Stimulated activated CD4-positive, alpha-beta T cell treated with anti-CD3 and anti-CD28 coated beads, Interleukin-12 subunit alpha, Interleukin-12 subunit beta, amount 100 ng/mL, for 24 hours (primary cell): ENCODE measurements at places on chromosomes 2 and 18.

GRCh38 chr2:191215666-191216065 lies 29.5 kb upstream of the MYO1B start:
- no peak for DNase-seq

- peak; percentile 20 for DNase-seq
These were observed 376.1 kb downstream of the IRS1 start for GRCh38 chr2:226423498-226423960.

GRCh38 chr18:48949606-48950535 lies 894 bp downstream of the SMAD7 start:
- DNase-seq, result peak; percentile 31

DNA sequence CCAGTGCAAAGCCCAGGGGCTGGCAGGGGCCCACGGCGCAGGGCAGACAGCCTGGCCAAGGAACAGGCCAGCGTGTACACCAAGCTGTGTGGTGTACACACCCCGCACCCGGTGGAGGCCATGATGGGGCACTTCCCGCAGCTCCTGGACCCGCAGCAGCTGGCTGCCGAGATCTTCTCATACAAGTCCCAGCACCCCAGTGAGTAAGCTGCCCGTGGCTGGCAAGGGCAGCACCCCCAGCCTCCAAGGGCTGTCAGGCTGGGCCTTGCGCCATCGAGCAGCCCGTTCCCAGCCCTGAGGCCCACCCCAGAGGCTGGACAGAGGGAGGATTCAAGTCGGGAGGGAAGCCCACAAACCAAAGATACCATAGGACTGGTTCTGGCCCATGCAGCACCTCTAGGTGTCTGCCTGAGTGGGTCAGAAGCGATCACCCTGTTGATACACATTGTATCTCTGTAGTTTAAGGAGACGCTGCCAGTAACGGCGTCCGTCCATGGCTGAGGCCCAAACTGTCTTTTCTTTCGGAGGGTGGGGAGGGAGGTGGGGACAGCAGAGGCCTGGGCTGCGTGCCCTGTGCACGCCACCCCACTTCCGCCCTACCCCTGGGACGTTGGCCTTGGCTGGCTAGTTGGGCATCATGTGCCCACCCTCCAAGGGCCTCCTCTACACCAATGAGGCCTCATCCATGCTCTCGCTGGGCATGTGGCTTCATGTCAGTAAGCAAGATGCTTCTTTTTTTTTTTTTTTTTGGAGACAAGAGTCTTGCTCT lies 16.8 kb upstream of the MTERF4 start:
- no peak for DNase-seq

DNA sequence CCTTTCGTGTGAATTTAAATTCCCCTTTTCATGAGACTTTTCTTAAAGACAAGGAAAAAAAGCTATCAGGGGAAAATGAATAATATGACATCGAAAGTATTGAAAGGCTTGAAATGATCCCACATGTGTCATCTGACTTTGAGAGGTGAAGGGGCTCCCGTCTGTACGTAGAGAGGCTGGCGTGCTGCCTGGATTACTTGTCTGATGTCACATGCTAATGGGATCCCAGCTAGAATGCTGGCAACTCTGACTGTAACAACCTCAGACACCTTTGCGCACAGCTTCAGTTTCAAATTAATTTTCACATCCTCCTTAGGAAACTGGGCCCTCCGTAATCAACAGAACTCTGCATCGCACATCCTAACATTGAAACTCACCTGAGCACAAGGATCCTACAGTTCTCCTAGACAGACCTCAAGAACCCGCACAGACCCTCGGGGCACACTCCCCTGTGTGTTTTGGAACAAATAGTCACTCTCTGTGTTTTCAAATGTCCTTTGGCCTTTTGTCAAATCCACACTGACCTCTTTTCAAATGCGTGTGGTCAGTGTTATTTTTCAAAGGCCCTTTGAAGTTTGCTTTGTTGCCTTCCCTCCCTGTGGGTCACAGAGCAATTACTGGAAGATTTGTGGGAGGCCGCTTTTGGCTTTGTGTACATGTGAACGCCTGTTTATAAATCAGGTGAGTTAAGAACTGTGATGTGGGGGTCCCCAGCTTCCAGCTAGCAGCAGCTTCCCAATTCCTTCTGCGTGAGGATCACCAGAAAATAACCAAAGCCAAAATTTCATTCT lies 65.9 kb downstream of the IL1R2 start:
- DNase-seq, result no peak

- DNase-seq, result no peak
These were observed 38.4 kb downstream of the METAP1D start for GRCh38 chr2:172038121-172038520.

DNA sequence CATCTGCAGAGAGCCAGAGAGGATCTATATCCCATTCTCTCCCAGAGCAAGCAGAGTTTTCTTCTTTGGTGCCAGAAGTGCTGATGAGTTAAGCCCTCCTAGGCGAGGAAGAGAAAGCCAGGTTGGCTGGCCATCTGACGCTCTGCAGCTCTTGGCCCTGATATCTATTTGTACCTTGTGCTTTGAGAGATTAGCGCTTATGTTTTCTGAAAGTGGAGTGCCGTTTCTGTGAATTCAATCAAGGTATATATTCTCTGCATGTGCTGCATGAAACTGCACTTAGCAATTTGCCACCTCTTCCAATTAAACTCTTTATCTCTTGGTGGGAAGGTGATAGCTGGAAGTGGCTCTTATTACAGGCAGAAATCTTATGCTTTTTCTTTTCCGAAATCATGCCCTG lies 177.5 kb downstream of the LPIN1 start:
- no peak for DNase-seq

DNA sequence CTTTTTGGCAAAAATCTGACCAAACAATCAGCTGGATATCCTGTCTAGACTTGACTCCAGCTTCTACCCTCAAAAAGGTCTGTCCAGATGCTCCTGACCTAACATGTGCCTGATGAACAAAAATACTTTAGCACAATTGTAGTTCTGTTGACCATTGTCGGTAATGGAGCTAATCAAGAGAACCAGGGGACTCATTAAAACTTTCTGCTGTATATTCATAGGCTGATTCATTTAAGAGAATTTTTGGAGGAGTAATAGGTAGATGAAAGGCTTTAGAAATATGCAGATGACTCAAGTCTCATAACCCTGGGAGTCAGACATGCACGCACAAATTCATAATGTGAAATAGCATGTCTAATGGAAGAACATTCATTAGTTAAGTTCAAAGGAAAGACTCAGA lies 514.2 kb downstream of the TXNL1 start:
- no peak for DNase-seq

GRCh38 chr2:60517446-60517845 lies 36.0 kb downstream of the BCL11A start:
- DNase-seq, result no peak

DNA sequence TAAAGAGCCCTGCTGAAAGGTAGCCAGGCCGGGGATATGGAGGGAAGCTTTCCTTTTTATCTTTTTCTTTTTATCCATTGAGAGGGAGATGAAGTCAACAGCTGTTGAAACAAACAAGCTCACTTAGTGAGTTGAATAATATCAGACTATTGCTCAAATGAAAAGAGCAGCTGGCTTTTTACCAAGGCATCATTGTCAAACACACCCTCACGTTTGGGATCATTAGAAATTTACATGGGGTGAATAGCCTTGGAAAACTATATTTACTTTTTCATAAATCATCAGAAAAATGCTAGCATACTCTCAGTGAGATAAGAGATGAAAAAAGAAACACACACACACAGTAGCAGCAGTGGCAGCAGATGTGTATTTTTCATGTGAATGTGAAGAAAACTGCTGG lies 71.5 kb upstream of the HNMT start:
- no peak for DNase-seq

GRCh38 chr2:235543851-235544688 lies 50.2 kb downstream of the AGAP1 start:
- no peak for DNase-seq

DNA sequence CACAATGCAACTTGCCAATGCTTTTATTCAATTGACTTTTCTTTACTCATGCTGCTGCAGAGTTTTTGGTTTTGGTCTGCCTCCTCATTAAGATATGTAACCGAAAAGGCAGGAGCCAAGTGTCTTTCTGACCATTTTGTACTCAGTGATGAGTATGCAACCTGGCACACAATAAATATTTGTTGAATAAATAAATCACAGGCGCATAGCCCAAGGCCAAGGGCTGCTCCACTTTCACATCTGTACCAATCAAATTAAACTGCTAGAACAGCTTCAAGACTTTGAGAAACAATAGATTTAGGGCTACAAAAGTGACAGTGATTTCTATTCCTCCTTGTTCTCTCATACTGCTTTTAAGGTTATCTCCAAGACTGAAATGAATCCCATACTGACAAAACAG lies 828.2 kb downstream of the RNF144A start:
- DNase-seq, result no peak

DNA sequence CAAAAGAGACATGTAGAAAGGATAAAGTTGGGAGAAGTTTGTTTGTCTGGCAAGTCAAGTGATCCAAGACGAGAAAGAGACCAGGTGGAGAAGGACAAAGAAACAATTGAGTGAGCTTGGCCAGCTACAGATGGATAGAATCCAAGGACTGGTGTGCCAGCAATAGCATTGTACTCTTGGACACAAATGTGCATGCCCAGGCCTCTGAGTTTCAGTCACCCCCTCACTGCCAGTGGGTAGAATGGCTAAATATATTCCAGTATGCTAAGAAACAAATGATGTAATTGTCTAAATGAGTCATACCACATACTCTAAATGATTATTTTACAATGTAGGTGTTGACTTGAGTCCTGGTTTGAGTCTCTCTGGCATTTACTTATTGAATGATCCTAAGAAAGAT lies 881.3 kb downstream of the LRRTM4 start:
- DNase-seq, result no peak

DNA sequence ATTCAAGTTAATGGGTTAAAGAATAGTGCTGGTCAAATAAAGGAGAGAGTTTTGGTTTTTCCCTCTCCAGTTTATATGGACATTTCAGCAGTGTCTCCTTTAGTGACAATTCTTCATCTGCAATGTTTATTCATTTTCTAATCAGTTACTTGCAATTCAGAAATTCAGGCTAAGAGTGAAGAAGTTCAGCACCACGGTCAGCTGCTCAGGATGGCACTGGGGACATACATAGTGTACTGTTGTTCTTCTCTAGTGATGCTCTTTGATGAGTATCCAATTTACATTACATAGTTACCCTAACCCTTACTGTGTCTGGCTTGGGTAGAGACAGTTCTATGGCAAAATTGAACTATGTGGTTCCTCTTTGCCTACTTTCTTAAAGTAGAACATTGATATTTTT lies 412.7 kb downstream of the CNTNAP5 start:
- no peak for DNase-seq

- no peak for DNase-seq
These were observed 131.3 kb downstream of the PRPF40A start for GRCh38 chr2:152585830-152586484.

DNA sequence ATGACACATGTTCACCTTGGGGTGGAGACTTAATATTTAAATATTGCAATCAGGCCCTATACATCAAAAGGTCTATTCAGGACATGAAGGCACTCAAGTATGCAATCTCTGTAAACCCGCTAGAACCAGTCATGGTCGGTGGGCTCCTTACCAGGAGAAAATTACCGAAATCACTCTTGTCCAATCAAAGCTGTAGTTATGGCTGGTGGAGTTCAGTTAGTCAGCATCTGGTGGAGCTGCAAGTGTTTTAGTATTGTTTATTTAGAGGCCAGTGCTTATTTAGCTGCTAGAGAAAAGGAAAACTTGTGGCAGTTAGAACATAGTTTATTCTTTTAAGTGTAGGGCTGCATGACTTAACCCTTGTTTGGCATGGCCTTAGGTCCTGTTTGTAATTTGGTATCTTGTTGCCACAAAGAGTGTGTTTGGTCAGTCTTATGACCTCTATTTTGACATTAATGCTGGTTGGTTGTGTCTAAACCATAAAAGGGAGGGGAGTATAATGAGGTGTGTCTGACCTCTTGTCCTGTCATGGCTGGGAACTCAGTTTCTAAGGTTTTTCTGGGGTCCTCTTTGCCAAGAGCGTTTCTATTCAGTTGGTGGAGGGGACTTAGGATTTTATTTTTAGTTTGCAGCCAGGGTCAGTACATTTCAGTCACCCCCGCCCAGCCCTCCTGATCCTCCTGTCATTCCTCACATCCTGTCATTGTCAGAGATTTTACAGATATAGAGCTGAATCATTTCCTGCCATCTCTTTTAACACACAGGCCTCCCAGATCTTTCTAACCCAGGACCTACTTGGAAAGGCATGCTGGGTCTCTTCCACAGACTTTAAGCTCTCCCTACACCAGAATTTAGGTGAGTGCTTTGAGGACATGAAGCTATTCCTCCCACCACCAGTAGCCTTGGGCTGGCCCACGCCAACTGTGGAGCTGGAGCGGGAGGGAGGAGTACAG lies 108.1 kb downstream of the XRCC5 start:
- no peak for DNase-seq

GRCh38 chr2:197798187-197798586 lies 6.2 kb upstream of the PLCL1 start:
- DNase-seq, result no peak

- no peak for DNase-seq
These were observed 675.7 kb upstream of the ID2 start for GRCh38 chr2:8006181-8006580.

GRCh38 chr2:170180031-170180566 lies 2.2 kb downstream of the MYO3B start:
- DNase-seq, result no peak

DNA sequence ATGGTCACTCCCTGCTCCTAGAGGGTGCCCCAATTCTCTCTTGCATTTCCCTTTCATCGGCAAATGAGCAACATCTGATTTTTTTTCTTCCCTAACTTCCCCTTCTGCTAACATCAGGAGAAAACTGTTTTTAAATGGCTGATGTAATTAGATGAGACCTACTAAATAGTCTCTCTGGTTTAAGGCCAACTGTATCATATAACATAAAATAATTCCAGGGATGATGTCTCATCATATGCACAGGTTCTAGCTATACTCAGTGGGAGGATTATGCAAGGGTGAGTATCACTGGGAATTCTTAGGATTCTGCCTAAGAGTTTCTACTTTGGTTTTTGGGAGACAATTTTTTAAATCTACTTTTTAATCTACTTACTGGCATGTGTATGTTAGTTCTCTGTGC lies 193.4 kb downstream of the PARD3B start:
- DNase-seq, result no peak

DNA sequence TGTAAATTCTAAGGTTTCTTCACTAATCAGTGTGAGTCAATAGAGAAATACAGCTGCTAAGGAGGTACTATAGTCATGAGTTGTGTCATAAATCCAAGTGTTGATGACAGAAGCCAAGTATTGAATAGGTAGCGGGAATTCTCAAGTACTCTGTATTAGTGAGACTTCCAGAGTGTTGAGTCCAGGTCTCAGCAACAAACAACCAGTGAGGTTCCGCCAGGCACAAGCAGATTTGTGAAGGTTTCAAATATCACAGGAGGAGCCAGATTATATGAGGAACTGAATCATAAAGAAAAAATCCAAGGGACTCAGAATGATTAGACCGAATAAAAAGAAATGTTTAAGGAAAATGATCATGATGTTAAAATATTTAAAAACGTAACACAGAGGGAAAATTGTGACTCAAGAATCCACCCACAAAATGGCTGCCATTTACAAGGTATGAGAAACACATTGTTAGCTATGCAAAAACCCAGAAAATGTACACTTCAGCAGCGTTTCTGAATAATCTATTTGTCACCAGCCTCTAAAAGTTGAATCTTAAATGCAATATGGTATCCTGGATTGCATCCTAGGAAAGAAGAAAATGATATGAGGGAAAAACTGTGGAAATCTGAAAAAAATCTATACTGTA lies 27.3 kb upstream of the EVA1A start:
- DNase-seq, result no peak
